ENCODE measurements at places on chromosomes 4 and X.

DNA sequence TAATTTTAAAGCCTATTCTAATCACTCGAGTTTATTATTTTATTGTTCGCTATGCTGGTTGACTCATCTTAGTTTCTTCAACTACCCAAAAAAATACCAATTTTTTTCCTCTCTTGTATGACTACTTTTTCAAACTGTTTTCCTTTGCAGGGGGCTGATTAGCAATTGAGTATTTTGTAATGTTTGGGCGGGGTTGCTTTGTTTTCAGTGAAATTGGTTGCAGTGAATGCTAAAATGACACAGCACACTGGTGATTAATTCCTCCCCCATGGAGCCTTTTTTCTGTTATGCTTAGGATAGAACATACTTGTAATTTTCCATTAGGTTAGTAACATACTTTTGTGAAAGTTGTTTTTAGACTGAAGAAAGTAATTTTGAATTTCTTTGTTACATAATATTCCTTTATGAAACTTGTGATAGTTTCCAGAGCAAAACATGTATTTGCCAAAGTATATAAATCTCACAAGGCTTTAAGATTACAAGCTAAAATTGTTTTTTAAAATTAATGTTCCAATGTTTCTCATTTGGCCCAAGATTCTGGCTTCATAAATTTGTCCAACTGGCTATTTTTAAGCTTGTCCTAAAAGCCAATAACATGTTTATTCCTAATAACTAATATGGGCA lies 120.4 kb downstream of the CHIC1 start:
- no peak for DNase-seq

DNA sequence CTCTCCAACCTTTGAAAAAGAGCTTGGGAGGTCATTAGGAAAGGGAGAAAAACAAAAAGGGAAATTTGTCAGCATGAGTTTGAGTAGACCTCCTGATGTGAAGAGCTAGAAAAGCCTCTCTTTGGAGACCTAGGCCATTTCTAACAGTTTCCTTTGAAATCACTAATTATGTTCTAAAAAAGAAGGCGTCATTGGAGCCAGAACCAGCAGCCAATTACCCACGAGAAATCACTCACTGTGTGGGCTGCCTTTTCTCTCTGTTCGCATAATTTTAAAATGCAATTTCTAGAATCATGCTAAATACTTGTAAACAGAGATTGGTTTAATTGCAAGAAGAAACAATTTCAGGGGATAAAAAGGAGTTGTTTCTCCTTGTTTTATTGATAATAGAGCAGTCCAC lies 246.3 kb upstream of the GATB start:
- DNase-seq, result no peak

- DNase-seq, result no peak
These were observed 294.3 kb upstream of the BOD1L1 start for GRCh38 chr4:13921805-13922204.

- no peak for DNase-seq
These were observed 114.6 kb downstream of the CPZ start for GRCh38 chr4:8707045-8707781.

GRCh38 chr4:140187316-140187695 lies 33.3 kb upstream of the MAML3 start:
- DNase-seq, result no peak

DNA sequence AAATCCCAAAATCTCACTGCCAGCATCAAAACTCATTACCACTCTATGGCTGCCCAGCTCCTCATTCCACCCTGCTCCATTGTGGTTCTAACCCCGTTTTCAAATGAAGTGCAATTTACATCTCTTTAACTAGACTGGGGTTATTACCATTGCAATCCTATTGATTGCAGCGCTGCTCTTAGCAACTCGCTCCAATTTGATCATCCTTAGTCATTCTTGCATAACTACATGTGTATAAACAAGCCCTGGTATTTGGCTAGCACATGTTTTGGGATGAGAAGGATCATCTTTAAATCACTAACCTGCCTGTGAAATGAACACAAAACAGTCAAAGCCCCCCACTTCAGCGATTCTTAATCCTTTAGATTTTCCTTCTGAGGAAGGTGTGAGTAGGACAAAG lies 340.1 kb upstream of the PPARGC1A start:
- no peak for DNase-seq

- no peak for DNase-seq
These were observed 82.0 kb upstream of the PITX2 start for GRCh38 chr4:110704748-110705439.

- no peak for DNase-seq
These were observed 126.1 kb downstream of the EIF4E start for GRCh38 chr4:98802770-98803198.

DNA sequence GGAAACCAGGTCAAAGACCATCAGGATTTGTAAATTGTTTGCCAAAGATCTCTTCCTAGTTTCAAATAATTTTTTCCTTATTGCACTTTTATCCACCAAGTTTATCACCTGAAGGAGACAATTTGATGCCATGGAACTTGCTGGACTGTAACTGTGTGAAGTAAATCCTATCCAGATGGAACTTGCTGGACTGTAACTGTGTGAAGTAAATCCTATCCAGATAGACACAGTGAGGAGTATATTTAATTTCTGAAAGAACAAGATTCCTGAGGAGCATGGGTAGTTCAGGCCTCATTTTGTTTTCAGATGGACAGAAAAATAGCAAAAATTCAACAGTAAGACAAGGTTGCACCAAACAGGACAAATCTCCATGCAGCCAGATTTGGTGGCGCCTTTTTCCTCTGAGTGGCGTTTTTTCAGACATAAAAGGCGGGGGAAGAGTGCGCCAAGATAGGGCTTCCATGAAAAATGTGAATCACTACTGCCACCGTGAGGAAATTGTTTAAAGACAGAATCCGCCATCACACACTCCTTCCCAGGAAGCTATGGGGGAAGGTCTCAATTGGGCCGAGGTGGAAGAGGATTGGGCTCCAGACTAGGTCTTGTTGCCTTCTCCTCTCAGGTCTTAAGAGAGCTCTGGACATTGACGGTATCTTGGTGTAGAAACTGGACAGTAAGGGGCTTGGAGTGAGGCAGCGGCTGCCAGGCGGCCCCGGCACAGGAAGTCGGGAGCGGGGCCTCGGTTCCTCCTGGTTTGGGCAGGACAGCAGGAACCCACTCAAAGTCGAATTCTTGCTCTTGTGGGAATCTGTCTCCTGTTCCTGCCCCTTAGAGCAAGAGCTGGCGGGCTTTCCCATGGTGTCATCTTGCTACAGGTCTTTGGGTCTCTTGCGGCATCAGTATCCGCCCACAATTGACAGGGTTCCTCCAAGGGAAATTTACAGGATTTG lies 234.7 kb downstream of the OR13H1 start:
- DNase-seq, result no peak

- no peak for DNase-seq
These were observed 124.4 kb upstream of the SLC34A2 start for GRCh38 chr4:25531272-25531671.

DNA sequence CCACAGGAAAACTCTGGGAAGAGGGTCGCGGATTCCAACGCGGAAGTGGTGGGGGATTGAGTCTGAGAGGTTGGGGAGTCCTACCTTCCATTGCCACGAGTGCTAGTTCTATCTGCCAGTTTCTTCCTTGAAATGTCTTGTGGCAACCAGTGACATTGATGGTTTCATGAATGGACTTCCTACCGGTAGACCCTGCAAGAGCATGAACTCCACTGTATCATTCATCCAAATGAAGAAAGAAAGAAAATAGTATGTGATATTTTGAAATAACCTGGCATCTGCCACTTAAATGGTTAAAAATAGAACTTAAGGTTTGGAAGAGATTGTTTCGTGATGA lies 1.1 kb upstream of the SLC10A7 start:
- DNase-seq, result no peak

- no peak for DNase-seq
These were observed 13.9 kb upstream of the CDS1 start for GRCh38 chr4:84569009-84569408.

DNA sequence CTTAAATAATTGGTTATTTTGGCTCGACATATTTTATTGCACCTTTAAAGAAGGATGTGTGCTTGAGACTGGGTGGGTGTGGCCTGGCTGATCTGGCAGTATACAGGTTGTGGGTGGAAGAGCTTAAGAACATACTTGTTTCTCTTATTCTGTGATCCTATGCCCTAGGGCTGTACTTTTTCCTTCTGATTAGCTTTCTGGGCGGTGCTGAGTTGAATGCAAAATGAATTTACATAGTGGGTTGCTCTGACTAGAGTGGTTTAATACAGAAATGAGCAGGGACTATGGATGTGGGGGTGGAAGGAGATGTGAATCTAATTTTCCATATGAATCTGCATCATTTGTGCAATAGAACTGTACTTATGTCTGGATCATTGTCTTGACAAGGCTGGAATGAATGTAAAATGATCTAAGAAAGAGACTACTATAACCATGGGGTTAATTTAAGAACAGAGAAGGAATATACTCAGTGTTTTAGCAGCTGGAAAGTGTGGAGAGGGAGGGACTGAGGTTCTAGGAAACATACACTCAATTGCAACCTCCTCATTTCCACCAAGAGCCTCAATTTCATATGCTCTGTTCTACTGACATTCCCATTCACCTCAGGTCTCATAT lies 73.7 kb downstream of the RLIM start:
- DNase-seq, result no peak

DNA sequence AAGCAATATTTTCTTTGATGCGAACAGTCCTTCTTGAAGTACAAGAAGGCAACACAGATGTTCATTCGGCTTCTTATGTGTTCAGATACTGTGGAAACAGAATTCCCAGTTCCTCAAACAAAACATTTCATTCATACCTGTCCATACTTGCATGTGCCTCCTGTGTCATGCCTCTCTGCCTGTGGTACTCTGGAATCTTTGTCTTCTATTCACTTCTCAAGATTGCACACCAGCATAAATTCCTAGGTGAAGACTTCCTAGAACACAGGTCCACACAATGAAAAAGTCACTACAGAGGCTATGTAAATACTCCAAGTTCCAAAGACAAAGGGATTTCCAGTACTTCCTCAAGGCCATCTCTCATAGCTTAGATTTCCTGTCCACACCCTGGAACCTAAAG lies 367.2 kb downstream of the AFF2 start:
- DNase-seq, result no peak

- DNase-seq, result no peak
These were observed 182.0 kb upstream of the NEIL3 start for GRCh38 chr4:177127658-177128057.
